ENCODE measurements at places on chromosomes 2 and 18.

DNA sequence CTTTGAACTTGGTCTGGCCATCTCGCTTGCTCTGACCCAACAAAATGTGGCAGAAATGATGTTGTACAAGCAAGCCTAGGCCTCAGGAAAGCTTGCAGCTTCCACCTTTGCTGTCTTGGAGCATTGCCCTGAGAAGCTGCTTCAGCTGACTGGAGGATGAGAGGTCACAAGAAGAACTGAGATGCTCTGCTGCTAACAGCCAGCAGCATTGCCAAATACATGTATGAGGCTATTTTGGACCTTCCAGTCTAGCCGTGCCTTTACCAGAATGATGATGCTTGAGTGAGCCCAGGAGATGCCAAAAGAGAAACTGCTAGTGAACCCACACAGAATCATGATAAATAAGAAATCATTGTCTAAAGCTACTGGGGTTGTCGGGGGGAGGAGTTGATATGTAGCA, 13.2 kb upstream of the ITGAV start:
- DNase-seq, result no peak

GRCh38 chr2:216389570-216389969, 17.3 kb upstream of the MARCHF4 start:
- DNase-seq, result no peak

- DNase-seq, result no peak
Measured at GRCh38 chr2:81436256-81436655, 1131.7 kb upstream of the LRRTM1 start.

DNA sequence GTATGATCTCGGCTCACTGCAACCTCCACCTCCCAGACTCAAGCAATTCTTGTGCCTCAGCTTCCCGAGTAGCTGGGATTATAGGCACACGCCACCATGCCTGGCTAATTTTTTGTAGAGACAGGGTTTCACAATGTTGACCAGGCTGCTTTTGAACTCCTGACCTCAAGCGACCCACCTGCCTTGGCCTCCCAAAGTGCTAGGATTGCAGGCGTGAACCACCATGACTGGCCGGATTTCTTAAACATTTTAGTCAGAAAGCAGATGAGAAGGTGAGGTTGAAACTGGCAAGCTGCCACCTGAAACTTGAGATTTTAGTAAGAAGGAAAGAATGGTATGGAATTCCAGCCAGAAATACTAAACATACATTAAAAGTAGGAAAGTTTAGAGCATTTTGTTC, 31.9 kb downstream of the KLHL23 start:
- DNase-seq, result no peak

- DNase-seq, result no peak
Measured at GRCh38 chr2:7375901-7376300, 458.7 kb downstream of the RNF144A start.

DNA sequence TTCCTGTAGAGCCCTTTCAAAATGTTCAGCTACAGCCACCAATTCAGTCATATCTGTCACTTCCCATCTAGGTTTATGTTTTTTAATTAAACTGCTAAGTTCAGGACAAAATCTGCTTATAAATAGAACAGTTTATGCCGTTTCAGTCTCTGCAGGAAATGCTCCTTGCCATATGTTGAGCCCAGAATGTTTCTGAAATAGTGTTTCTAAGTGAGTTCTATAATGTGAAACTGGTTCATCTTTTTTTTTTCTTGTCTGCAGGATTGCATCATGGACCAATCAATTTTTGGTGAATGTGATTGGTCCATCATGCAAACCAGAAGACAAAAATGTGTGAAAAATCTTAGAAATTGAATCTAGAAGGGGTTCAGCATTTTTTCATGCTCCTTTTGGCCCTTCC, 30.2 kb upstream of the RHOB start:
- no peak for DNase-seq

DNA sequence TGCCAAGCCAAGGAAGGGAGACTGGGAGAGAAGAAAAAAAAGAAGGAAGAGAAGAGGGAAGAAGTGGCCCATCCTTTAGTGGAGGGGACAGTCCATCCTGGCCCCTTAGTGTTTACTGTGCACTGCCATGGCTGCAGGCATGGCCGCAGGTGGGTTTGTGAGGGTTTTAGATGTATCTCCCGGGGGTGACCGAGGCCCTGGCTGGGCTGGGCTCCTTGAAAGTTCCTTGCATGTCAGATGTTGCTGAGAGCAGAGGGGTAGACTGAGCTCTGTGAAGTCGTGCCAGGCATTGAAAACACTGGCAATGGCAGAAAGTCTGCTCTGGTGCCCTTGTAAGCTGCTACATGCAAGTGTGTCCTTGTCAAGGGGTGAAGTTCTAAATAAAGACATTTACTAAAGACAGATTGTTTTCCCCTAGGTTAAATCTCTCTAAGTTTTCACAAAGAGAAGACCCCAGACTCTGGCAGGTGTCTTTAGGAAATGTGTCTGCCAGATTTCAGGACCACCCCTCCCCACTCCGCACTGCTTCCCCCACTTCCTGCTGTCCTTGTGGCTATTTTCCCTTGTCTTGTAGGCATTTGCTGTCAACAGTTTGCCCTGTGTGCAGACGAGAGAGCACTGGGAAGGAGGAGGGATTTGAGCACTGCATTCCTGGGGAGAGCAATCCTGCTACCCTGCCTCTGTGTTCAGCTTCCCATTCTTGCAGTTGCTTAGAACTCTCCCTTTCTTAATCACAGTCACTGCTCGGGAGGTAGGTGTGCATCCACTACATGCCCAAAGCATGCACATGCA, 68.4 kb downstream of the ACOXL start:
- DNase-seq, result no peak

DNA sequence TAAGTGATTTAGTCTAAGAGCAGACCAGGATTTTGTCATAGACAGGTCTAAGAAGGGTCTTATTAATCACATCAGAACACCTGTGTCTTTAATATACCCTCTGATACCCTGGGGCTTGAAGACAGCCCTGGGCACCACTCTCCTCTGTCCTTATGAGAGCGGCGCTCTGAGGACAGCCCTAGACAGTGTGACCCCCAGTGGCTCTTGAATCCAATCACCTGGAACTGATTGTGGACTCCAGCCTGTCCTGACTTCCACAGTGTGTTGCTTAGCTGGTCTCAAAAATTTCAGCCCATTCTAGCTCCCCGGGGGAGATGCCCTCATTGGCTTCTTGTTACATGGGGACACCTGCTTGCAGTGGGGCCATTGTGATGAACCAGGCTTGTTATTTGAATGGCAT, 195.8 kb upstream of the SMAD2 start:
- no peak for DNase-seq

DNA sequence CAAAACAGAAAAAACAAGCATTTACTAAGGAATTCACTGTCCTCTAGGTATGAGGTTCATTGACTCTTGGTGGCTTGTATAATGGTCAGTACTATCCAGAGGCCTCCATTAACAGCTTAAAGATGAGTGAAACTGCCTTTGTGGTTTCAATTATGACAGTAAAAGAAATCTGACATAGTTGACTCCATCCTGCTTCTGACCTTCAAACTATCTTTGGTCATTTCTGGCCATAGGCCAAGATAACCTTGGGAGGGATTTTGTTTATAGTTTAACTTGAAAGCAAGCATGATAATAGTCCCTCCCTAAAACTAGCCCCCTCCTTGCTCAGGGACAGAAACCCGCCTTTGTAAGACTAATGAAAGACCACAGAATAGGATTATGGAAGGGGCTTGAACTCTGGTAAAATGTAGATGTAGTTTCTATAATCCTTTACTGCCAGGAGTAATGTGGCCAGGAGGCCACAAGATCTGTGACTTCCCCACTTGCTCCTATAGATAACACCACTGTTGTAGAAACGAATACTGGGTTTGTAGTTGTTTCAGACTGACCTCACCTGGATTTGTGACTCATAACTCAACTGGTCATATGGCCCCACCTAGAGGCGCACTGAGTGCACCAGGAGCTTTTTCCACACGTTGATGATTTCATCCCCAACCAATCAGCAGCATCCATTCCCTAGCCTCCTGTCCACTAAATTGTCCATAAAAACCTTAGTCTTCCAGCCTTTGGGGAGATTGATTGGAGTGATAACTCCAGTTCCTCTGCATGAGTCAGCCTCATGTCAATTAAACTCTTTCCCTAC, 8.6 kb upstream of the PLEKHM3 start:
- peak; percentile 25 for DNase-seq

- no peak for DNase-seq
Measured at GRCh38 chr2:238114851-238115660, 14.9 kb downstream of the ESPNL start.

Data from OCI-LY7 (cell line).